Smooth muscle cell of bladder (primary cell): ENCODE measurements at places on chromosomes 12 and 14. TPM values are rescaled to one million over a fixed set of nuclear protein-coding genes. Genes with fewer than 3 reads are reported as not detected.

The CATSPERB gene
- not detected in 2 replicates for total RNA-seq

The ZNF219 gene
- total RNA-seq: 1.8 and 2.6 TPM in 2 replicates

The SMCO2 gene
- total RNA-seq: 0.14 TPM in 1 of 2 replicates, not detected in the other

The CMA1 gene
- total RNA-seq: not detected in 2 replicates

The LUM gene
- 1,417 and 1,464 TPM in 2 replicates for total RNA-seq

The IFI27 gene
- total RNA-seq: 14.3 and 16.4 TPM in 2 replicates

The KLRG1 gene
- 0.28 and 0.65 TPM in 2 replicates for total RNA-seq

The SAMD4A gene
- 17.2 and 19.0 TPM in 2 replicates for total RNA-seq

The CCDC91 gene
- total RNA-seq: 25.6 and 26.4 TPM in 2 replicates

The CPNE6 gene
- total RNA-seq: not detected in 2 replicates

The CSRP2 gene
- total RNA-seq: 25.5 and 46.4 TPM in 2 replicates

The ZNF385A gene
- 0.71 and 1.5 TPM in 2 replicates for total RNA-seq

The TAS2R46 gene
- 1.3 and 1.8 TPM in 2 replicates for total RNA-seq

The LHX5 gene
- not detected in 2 replicates for total RNA-seq

The GLI1 gene
- 0.18 and 0.71 TPM in 2 replicates for total RNA-seq

The CAPZA3 gene
- total RNA-seq: 0.14 TPM in 1 of 2 replicates, not detected in the other

The SLCO1C1 gene
- total RNA-seq: not detected in 2 replicates

The RAB15 gene
- total RNA-seq: 1.6 and 2.1 TPM in 2 replicates

The ASPG gene
- not detected in 2 replicates for total RNA-seq

The CRIP1 gene
- 2.0 and 3.3 TPM in 2 replicates for total RNA-seq

The KTN1 gene
- total RNA-seq: 150 and 160 TPM in 2 replicates

The DDX11 gene
- 5.5 and 13.5 TPM in 2 replicates for total RNA-seq

The PNMA1 gene
- 9.0 and 10.0 TPM in 2 replicates for total RNA-seq

The ARMH4 gene
- 1.00 and 4.0 TPM in 2 replicates for total RNA-seq

The ANKRD33 gene
- total RNA-seq: 0.09 TPM in 1 of 2 replicates, not detected in the other

The CLEC1B gene
- not detected in 2 replicates for total RNA-seq

The TTC7B gene
- total RNA-seq: 10.1 and 21.7 TPM in 2 replicates

The GPR137C gene
- 0.09 and 0.14 TPM in 2 replicates for total RNA-seq

The AHSA1 gene
- total RNA-seq: 95.4 and 136 TPM in 2 replicates

The ESPL1 gene
- 0.46 and 1.00 TPM in 2 replicates for total RNA-seq

The CCDC197 gene
- total RNA-seq: not detected in 2 replicates

The HRK gene
- not detected in 2 replicates for total RNA-seq

The CLEC4E gene
- not detected in 2 replicates for total RNA-seq

The KRT6C gene
- total RNA-seq: not detected in 2 replicates

The CCDC175 gene
- total RNA-seq: not detected in 2 replicates

The PLCZ1 gene
- not detected in 2 replicates for total RNA-seq

The SLC16A7 gene
- 42.3 and 48.8 TPM in 2 replicates for total RNA-seq

The CCT2 gene
- 153 and 156 TPM in 2 replicates for total RNA-seq

The HOXC5 gene
- total RNA-seq: not detected in 2 replicates

The ATP5F1B gene
- 504 and 507 TPM in 2 replicates for total RNA-seq

The TAS2R43 gene
- total RNA-seq: 1.3 TPM in 1 of 2 replicates, not detected in the other

The FSCB gene
- total RNA-seq: not detected in 2 replicates

The OR4Q2 gene
- not detected in 2 replicates for total RNA-seq

The HCAR2 gene
- total RNA-seq: 0.14 TPM in 1 of 2 replicates, not detected in the other
